Left renal cortex interstitium (tissue), 4 donors: ENCODE measurements at places on chromosomes 6 and 20.

- DNase-seq: no peak
These were observed 123.4 kb upstream of the MAFB start for GRCh38 chr20:40812415-40812925.

- no peak for DNase-seq
These were observed 39.0 kb downstream of the TPD52L1 start for GRCh38 chr6:125192610-125192930.

DNA sequence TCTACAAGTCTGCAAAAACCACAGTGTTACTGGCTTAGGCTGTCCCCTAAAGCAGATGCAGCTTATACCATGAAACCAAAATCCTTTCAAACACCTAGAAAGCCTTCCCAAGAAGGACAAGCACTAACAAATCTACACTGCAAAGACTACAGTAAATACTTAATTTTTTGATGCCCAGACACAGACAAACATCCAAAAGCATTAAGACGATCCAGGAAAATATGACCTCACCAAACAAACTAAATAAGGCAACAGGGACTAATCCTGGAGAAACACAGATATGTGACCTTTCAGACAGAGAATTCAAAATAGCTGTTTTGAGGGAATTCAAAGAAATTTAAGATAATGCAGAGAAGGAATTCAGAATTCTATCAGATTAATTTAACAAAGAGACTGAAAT is 423.5 kb downstream of the COL12A1 start:
- DNase-seq: no peak

DNA sequence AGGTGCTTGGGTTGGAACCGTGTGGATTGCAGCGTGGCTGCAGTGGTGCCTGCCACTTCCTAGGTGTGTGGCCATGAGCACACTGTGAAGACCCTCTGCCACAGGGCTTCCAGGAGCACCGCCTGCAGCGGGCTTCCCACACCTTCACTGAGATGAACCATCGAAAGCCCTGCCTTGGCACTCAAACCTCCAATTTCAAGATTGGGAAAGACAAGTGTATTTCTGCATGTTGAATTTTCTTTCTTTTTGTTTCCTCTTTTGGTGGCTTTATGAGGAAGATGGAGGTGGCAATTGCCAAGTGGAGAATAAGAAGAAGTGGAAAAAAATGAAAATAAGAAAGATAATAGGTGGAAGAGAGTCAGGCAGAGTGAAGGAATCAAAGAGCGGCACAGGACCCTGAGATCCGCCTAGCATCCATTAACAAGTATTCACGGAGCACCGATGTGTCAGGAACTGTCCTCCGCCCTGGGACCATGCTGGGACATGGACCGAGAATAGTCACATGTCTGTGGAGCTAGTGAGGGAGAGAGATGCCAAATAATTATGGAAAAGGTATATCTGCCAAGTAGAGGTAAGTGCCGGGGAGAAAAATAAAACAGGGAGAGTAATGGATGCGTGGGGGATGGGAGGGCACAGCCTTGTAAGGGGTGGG is 159.9 kb downstream of the BCAS1 start:
- no peak for DNase-seq

GRCh38 chr6:33740794-33741193 is 5.9 kb downstream of the IP6K3 start:
- no peak for DNase-seq

GRCh38 chr6:101079696-101080270 is 198.7 kb upstream of the ASCC3 start:
- no peak for DNase-seq

DNA sequence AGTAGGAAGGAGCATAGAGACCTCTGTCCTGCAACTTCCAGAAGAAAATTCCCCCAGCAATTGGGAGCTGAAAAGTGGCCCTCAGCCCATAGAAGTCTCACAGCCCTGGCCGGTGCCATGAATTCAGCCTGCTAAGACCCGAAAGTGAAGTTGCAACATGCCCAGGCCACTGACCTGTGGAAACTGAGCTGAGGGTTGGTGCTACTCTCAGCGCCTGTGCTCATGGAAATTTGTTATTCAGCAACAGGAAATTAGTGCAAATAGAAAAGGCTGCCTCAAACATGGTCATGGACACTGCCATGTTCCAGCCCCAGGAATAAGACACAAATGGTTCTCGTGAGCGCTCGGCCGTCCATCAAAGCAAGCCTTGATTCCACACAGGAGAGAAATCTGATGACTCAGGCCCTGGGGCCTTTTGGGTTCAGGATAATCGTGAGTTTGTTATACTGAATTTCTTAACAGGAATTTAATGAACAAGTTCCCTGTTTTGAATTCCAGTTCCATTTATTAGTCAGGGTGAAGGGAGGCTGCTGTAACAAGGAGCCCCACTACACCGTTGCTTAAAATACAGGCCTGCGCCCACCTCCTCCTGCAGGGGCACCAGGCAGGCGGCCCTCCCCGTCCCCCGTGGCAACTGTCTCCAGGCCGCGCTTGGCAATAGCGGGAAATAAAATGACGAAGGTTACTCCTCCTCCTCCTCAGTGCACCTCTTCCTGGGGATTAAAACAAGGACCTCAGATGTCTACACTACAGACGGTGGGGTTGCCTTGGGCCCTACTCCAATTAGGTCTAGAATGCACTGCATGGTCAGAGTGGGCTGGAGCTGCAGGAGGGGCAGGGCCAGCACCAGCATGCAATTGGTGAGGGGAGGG is 152.9 kb downstream of the ERMARD start:
- no peak for DNase-seq

GRCh38 chr6:17900011-17900410 is 87.4 kb downstream of the KIF13A start:
- no peak for DNase-seq

GRCh38 chr6:40210628-40211056 is 276.4 kb upstream of the MOCS1 start:
- no peak for DNase-seq

- DNase-seq: no peak
These were observed 3.2 kb upstream of the KIAA0408 start for GRCh38 chr6:127462376-127462775.

DNA sequence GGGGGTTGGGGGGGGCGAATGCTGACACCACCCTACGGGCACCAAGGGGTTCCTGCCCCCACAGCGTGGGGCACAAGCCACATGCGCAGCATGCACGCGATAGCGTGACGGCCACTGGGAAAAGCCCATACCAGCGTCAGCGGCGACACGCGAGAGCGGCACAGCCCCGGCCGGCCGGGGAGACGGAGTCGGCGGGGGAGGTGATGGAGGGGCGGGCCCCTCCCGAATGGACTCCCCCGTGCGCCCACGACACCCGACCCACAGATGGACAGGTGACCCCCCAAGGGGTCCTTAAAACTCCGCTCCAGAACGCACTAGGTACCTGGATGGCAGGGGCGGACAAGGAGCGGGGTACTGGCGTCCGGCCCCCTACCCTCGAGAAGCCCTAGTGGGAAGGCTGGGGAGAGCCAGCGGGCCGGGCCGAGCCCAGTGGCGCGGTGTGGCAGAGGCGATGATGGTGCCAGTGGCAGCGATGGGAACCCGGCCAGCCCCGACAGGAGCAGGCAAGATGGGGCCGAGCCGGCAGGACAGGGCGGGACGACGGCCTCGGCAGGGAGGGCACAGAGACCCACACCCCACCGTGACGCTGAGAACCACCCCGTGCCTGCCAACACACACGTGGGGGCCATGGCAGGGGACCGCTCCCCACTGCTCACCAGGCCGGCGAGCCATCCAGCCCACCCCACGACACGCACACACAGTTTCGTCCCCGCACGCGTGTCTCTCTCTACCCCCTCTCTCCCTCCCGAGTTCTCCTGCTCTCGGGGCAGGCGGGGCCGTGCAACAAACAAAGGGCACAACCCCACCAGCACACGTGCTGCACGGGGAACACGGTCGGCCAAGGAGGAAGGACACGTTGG is 1959.8 kb upstream of the DEFB115 start:
- no peak for DNase-seq

DNA sequence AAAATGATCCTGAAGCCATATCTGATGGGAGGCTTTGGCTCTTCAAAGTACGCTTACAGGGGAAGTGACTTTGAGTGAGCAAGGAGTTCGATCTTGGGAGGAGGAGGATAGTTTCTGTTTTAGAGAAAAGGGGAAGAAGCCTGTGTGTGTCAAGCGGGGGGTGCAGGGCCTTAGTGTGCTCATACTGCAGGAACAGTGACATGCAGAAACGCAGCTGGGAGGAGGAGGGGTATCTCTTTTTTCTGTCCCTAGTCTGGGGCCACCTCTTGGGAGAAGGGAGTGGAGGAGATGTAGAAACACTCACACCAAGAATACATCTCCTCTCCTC is 19.8 kb downstream of the SIRPD start:
- DNase-seq: no peak

DNA sequence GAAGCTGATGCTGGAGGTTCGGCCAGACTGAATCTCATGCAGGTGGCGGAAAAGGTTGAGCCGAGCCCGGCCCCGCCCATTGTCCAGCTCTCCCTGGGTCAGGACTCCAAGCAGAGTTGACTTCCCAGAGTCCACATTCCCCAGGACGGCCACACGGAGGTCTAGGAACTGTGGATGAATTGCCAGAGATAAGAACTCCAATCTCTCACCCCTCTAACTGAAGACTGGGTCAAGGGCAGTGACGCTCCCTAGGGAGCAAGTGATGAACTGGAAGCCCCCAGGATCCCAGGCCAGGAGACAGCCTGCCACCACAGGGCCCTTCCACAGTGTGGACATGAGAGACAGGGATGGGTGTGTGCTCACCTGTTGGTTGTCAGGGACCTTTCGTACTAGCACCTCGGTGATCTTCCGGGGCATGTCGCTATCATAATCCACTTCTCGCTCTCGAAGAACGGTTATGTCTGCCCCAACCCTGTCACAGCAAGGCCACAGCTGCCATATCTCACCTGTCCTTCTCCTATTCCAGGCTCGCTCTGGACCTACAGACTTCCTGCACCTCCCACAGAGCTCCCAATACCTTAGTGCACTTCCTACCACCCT is 3.6 kb downstream of the GTPBP2 start:
- no peak for DNase-seq
